ENCODE measurements at places on chromosomes 5 and 9. TPM values are rescaled to one million over a fixed set of nuclear protein-coding genes. Genes with fewer than 3 reads are reported as not detected.

GRCh38 chr5:150544611-150545219, 36.8 kb downstream of the NDST1 start:
- H3K27me3 ChIP-seq = no peaks in the 10 kb centered on the region
- H3K27ac ChIP-seq = no peak overlapping the region
- DNase-seq = peak; percentile 80
- no peaks in the 10 kb centered on the region for H3K4me1 ChIP-seq
- H3K4me3 ChIP-seq = no peak overlapping the region
- H3K36me3 ChIP-seq = peaks cover 62% of the 10 kb centered on the region

Gene FOXD4L3
- total RNA-seq = not detected

- no peak for DNase-seq
- H3K27ac ChIP-seq = no peak overlapping the region
- no peaks in the 10 kb centered on the region for H3K36me3 ChIP-seq
- no peaks in the 10 kb centered on the region for H3K4me1 ChIP-seq
- H3K27me3 ChIP-seq = no peaks in the 10 kb centered on the region
Observed at GRCh38 chr5:56346044-56346710, 113.0 kb upstream of the ANKRD55 start.

DNA sequence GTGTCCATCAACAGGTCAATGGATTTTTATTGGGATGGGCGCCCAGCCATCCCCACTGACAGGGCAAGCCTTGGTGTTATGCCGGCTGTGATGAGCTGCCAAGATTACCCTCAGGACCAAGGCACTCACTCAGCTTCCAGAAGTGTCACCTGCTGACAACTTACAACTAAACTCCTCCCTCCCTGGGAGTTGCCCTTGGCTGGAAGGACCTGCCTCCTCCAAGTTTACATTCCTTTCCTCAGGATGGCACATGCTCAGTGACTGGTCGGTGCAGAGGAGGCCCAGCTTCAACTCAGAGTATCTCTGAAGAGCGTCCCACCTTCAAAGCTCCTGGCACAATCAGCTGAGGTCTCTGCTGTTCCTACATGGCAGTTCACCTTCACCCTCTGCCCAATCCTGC, 52.5 kb upstream of the ZBTB43 start:
- no peak overlapping the region for H3K27ac ChIP-seq
- DNase-seq = no peak
- no peak overlapping the region for H3K4me3 ChIP-seq
- H3K4me1 ChIP-seq = no peaks in the 10 kb centered on the region

DNA sequence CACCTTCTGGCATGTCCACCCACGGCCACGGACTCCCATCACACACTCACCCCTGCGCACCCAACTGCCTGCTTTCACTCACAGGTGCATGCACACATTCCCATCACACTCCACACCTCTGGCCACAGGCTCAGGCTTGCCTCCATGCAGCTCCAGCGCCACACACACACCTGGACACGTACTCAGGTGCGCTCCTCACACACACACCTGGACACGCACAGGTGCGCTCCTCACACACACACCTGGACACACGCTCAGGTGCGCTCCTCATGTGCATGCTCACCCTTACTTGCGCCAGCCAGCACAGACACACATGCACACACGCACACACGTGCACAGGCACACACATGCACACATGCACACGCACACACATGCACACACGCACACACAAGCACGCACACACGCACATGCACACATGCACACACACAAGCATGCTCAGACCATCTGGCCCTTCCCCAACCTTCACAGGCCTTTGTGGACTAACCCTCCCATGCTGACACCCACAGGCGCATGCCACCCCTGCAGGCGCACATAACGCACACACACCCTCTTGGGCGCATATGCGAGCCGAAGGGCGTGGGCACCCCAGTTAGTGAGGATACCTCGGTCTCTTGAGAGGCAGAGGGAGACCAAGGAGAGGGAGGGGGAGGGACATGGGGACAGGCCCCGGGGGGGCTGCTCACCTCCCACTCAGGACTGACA, 8.3 kb downstream of the GRIN1 start:
- H3K4me1 ChIP-seq = no peaks in the 10 kb centered on the region
- H3K36me3 ChIP-seq = no peaks in the 10 kb centered on the region
- no peak for DNase-seq
- peaks cover 3% of the 10 kb centered on the region for H3K27me3 ChIP-seq
- H3K27ac ChIP-seq = no peak overlapping the region

GRCh38 chr9:86807367-86807976, 139.8 kb downstream of the GAS1 start:
- no peaks in the 10 kb centered on the region for H3K27me3 ChIP-seq
- no peaks in the 10 kb centered on the region for H3K36me3 ChIP-seq
- no peaks in the 10 kb centered on the region for H3K4me1 ChIP-seq
- peak; percentile 73 for DNase-seq
- no peak overlapping the region for H3K4me3 ChIP-seq

GRCh38 chr5:90329911-90330310, 79.6 kb downstream of the CETN3 start:
- H3K4me3 ChIP-seq = no peak overlapping the region
- no peaks in the 10 kb centered on the region for H3K4me1 ChIP-seq
- no peak overlapping the region for H3K27ac ChIP-seq
- H3K36me3 ChIP-seq = no peaks in the 10 kb centered on the region
- no peak for DNase-seq
- no peaks in the 10 kb centered on the region for H3K27me3 ChIP-seq

- H3K4me3 ChIP-seq = no peak overlapping the region
- peaks cover 1% of the 10 kb centered on the region for H3K4me1 ChIP-seq
- DNase-seq = no peak
Observed at GRCh38 chr5:141951332-141951781, 6.6 kb downstream of the PCDH12 start.

DNA sequence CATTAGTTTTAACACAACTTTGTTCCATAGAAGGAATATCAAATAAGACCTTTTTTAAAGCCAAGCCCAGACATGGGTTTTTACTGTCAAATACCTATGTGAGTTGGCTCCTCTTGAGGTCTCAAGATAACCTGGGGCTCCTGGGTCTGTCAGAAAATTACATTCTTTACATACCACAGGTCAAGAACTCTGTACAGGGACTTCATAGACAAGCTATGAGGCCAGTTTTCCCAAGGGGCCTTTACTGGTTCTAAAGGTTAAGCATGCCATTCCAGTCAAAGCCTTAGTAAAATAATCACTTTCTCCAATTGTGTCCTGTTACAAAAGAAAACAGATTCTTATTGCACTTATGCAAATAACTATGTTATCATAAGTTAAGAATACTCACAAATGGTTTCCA, 15.5 kb upstream of the SMC2 start:
- no peaks in the 10 kb centered on the region for H3K36me3 ChIP-seq
- no peak overlapping the region for H3K4me3 ChIP-seq
- no peak overlapping the region for H3K27ac ChIP-seq
- no peak for DNase-seq

GRCh38 chr5:180174587-180174972, 34.4 kb downstream of the RASGEF1C start:
- peaks cover 4% of the 10 kb centered on the region for H3K4me1 ChIP-seq
- H3K4me3 ChIP-seq = no peak overlapping the region
- H3K27ac ChIP-seq = peak overlapping the region; percentile 14
- peaks cover 20% of the 10 kb centered on the region for H3K27me3 ChIP-seq

Measured in sigmoid colon (tissue), 7 donors.